Keratinocyte (primary cell): ENCODE measurements at places on chromosomes 5 and 9.

- no peak for DNase-seq
Measured at GRCh38 chr9:95801797-95802196, 73.7 kb upstream of the ERCC6L2 start.

- no peak for DNase-seq
Measured at GRCh38 chr9:136921307-136921706, 23.2 kb downstream of the FBXW5 start.

DNA sequence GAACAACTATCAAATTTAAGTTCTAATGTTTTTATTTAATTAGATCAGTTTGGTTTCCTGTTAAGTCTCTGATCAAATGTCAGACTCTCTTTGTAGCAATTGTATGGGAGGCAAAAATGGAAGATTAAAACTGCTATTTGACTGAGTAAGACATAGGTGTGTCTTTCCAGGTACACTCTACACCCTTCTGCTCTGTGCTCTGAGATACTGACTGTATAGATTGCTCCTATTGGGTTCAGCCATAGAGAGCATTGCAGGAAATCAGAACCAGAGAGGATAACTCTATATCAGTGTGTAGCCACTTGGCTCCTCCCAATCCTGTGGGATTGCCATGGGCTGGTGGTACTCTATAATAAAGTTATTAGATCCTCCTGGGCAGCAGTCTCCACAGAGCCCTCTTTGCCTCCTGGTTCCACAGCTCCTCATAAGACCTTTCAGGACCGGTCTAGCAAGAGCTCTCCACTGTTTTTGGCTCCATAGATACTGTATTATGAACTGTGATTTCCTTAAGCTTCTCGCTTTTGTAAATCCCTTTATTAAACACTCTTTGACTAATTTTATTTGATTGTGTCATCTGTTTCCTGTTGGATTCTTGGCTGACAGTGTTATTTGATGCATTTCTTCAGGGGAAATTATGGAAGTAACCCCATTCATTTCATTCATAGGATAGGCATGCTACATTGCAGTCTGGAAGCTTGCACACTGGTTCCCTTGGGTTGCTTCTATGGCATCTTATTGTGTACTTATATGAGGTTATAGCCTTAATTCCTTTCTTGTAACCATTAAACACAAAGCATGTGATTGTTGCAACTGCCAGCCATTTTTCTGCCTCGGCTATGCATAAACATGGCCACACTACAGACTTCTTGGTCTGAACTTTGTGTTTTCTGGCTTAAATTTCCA is 115.6 kb downstream of the VCAN start:
- no peak for DNase-seq

DNA sequence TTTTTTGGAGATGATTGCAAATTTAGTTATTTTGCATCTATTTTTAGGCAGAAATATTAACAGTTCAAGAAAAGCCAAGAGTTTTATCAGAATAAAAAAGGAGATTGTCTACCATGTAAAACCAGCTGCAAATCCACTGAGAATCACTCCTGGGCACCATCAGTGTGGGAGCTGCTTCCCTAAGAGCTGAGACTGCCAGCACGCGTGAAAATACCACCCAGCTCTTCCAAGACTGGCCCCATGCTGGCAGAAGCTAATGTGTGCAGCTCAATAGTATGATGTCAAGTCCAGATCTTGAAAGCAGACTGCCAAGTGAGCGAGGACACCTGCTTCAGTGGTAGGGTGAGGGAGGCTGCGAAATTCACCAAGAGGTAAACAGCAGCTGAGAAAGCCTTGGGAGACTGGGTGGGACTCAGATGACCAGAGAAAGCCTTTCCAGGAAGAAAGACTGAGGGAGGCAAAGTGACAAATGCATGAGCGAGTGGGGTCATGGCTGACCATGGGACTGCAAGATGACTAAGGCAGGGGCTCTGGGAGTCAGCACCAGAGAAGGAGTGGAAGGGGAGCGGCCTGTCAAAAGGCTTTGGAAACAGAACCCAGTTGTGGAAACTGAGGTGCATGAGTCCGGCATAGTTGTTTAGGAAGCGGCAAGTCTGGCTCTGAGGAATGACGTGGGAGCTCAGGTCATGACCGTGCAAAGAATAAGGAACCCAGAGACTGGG is 200.9 kb downstream of the GADD45G start:
- no peak for DNase-seq

DNA sequence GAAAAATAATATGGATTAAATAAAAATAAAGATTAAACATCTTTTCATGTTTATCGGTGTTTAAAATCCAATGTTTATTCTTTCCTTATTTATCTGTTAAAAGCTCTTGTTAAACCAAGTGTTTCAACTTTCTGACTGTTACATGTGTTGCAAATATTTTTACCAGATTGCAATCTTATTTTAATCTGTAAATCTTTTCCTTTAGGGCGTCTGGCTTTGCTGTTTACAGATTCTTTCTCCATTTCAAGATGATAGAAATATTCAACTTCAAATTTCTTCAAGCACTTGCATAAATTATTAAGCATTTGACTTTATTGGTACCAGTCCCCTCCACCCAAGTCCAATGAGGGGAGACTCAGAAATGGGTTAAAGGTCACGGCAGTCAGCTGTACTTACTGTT is 16.9 kb upstream of the ABCA1 start:
- DNase-seq = no peak

DNA sequence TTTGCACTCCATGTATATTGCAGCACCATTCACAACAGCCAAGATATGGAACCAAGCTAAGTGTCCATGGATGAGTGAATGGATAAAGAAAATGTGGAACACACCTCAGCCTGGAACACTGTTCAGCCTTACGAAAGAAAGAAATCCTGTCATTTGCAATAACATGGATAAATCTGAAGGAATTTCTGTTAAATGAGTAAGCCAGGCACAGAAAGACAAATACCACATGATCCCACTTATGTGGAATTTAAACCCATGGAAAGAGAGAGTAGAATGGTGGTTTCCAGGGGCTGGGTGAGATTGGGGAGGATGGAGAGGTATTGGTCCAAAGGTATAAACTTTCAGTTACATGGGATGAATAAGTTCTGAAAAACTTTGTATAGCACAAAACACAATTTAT is 228.9 kb upstream of the CD180 start:
- no peak for DNase-seq

DNA sequence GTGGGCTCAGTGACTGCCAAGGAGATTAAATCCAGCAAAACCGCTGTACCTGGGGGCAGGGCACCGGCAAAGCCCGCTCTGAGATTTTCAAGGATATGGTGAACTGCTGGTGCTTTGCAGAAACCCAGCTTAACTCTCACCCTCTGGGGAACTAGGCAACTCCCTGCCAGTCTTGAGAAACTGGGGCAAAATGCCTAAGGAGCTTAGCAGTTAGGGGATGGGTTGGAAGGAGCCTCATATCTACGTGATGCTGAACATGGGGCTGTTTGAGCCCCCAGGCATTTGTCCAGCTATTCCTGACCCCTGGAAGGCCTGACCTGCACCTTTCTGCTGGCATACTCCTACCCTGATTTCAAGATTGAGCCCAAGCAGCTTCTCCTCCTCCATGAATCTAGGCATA is 108.6 kb upstream of the TBC1D2 start:
- DNase-seq = no peak

- DNase-seq = no peak
Measured at GRCh38 chr9:124180557-124180956, 77.2 kb upstream of the NEK6 start.

DNA sequence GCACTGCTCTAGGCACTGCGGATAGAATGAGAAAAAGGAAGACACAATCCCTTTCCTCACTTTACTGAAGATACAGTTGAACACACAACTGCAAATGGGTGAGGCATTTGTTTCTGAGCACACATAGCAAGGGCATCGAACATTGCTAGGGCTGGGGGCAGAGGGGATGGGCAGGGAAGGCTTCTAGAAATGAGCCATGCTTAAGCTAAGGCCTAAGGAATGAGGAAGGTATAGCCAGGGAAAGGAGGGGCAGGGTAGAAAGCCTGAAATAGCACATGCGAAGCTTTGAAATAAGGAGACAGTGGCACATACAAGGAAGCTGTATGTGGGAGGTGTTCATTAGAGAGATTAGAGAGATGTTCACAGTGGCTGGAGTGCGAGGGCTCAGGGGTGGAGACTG is 92.7 kb downstream of the KIF4B start:
- DNase-seq = no peak

DNA sequence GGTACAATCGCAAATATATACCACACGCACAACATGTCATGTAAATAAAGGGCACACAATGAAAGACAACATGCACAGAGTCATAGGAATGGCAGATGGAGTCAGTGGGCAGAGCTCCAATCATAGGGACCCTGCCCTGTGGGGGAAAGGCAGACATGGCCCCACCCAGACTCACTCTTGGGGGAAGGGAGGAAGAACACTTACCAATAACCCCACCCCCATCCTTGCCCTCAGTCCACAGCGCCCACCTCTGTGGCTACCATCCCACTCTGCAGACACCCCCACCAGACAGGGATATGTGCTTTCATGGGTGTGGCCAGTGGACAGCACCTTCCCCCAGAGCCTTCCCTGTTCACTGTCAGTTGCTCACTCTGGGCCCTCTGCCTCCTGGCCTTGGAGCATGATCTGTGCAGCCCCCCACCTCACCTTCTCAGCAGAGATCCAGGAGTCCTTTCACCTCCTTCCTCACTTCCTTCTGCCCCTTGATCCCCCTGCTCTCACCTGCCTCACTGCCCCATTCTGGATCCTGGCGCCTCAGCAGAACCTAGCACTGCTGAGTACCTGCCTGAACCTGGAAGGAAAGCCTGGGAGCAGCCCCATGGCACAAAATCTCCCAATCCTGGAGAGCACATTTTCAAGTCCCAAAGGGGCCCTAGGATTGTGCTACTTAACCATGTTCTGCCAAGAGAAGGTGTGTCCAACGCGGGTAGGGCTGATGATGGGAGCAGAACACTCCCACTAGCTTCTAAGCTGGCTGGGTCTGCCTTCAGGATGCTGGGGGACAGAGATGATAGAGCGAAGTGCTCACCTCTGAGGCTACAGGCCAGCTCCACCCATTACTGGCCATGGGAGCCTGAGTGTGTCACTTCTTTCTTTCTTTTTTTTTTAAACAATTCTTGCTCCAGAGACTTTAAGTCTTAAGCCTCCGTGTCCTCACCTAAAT is 1.5 kb upstream of the PHF19 start:
- DNase-seq = no peak

- DNase-seq = no peak
Measured at GRCh38 chr5:166004006-166004405, 2287.4 kb upstream of the WWC1 start.

DNA sequence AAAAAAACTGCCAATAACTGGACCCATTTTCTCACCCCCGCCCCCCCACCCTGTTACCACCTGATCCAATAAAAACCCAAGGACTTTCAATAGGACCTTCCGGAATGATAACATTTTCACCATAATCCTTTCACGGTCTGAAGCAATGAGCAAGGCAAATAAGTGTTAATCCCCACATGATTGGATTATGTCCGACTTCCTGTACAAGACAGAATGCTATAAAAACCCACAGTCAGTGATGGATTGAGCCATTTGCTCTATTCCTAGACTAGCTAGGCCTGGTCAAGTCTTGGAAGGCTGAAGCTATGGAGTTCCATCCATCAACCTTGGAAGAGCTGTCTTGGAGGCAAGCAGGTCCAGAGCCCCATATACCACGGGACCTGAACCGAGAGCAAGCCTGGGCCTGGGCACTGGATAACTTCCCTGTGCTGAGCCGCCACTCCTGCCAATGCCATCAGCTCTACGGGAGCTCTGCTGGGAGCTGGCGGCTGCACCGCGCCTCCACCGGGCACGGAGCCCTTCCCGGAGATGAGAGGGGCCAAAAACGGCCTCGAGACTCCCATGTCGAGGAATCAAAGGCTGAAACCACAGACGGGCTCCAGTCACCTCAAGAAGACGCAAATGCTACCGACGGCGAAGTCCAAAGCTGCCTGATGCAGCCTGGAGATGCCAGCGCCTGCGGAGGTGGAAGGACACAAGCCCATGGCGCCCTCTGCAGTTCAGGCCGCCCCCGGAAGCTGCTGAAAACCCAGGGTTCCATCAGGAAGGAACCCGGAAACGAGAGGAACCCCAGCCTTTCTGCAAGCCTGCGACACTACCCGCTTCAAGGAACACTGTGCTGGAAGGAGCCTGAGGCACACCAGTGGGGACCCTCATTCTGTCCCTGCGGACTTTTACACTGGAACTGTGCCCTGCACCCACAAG is 69.2 kb downstream of the ANXA2R start:
- DNase-seq = no peak

DNA sequence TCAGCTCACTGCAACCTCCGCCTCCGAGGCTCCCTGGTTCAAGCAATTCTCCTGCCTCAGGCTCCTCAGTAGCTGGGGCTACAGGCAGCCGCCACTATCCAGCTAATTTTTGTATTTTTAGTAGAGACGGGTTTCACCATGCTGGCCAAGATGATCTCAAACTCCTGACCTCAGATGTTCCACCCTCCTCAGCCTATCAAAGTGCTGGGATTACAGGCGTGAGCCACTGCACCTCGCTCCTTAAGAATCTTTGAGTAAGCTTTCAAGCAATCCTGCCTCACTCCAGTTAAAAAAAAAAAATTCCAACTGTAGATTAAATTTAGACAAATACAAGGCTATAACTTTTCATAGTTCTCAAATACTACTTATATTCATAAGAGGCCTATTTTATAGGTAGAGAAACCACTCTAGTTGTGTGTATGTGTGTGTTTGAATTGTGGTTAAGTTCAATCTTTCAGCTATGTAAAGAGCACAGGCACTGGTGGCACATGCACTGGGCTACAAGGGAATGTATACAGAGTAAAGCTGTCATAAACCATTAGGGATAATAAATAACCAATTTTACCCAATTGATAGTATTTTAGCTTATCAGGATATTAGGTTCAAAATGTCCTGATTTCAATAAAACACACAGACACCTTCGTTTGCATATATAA is 50.6 kb upstream of the RAPGEF6 start:
- DNase-seq = no peak
